ENCODE measurements at places on chromosomes 16 and 17.
A peak's percentile ranks its signal among the peaks of the same experiment; 100 is the strongest.

DNA sequence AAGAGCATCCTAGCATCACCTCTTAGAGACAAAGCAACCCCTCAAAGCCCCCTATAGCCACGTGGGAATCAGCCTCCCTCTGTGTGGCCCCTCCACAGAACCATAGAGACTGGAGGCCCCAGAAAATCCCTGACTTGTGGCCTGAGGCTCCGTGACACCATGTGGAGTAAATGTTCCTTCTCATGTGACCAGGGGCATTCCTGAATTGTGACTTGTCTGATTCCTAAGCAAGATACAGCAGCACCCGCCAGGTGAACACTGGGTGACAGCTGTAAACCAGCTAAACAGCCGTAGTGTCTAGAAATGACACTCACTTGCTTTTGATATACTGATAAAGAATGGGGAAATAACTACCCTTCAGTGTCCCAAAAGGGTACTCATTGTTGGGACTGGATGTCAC lies 79.0 kb downstream of the DYNLRB2 start:
- DNase-seq = no peak

DNA sequence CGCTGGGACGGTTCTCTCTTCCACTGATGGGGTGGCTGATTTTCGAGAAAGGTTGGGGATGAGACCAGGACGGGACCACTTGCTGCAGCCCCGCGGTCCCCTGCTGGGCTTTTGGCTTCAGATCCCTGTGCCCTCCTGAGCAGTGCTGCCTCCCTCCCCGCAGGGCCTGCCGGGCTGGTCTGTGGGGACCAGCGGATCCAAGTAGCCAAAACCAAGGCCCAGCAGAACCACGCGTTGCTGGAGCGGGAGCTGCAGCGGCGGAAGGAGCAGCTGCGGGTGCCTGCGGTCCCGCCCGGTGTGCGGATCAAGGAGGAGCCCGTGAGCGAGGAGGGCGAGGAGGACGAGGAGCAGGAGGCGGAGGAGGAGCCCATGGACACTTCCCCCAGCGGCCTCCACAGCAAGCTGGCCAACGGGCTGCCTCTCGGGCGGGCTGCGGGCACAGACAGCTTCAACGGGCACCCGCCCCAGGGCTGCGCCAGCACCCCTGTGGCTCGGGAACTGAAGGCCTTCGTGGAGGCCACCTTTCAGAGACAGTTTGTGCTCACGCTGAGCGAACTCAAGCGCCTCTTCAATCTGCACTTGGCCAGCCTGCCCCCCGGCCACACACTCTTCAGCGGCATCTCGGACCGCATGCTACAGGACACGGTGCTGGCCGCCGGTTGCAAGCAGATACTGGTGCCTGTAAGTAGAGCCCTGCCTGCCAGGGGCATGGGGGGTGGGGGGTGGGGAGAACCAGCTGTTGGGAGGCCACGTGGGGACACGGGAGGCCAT lies 28.6 kb downstream of the POLR3E start:
- no peak for DNase-seq

DNA sequence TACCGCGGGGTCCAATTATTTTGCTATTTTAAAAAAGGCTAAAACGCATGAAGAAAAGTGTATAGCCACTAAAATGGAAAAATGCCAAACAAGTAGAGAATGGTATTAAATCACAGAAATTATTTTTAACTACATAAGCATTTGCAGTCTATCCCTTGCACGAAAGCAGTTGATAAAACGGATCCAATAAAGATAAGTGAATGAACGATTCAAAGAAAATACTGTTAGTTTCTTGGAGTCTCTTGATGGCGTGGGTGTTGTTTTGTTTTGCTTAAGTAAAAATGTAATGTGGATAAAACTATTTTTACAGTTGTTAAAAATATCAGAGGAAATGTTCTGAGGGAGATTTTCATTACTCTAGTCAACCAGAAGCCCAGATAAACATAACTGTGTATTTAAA lies 9.3 kb downstream of the HS3ST3A1 start:
- DNase-seq = no peak

DNA sequence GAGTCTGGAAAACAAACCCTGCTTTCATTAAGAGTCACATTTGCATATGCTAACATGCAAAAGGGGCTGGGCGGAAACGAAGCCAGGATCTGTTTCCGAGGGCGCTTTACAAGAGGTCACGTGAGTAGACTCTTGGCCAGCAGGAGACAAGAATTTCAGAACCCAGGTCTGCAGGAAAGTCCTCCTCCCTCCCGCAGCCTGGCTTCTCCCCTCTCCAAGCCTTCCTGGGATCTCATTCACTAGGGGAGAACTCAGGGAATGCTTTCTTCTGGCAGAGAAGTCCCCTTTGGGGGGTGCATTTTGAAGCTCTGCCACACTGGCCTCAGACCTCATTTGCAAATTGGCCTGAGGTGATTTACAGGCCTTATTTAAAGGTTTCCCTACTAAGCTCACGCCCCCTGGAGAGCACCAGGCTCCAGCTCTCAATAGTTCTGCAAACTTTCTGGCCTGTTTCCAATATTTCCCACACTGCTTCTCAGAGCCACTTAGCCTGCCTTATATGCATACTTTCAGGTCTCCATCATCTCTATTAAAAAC lies 57.2 kb upstream of the CACNG5 start:
- no peak for DNase-seq

DNA sequence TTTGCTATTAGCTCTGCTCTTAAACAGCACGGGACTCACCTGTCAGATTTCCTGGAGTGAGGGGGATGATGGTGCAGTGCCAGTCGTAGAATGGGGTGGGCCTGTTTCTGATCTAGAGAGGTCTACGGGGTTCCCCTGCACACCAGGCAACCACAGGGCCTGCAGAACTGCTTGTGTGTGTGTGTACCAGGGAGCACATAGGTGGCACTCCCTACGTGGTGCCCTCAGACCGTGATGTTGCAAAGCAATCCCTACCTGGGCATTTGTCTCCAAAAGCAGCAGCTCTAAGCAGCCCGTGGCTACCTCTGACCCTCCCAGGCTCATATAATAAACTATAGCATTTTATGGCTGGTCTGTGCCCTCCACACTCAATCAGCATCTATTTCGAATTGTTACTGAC lies 38.5 kb downstream of the MPRIP start:
- DNase-seq = no peak

GRCh38 chr17:8872036-8872704 lies 4.7 kb upstream of the PIK3R6 start:
- no peak for DNase-seq

DNA sequence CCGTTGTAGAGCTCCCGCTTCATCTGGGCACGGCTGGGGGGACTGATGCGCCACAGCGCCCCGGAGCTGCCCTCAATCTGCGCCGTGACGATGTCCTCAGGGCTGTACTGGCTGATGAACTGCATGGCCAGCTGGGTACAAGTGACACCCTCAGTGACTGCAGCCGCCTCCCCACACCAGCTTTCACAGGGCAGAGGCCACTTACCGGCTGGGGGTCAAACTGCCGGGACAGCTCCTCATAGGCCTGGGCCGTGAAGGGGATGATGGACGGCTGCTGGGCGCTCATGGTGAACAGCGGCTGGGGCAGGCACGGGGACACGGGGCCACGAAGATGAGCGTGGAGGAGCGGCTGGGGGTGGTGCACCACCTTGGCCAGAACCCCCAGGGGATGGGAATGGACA lies 10.3 kb downstream of the CTU2 start:
- no peak for DNase-seq

DNA sequence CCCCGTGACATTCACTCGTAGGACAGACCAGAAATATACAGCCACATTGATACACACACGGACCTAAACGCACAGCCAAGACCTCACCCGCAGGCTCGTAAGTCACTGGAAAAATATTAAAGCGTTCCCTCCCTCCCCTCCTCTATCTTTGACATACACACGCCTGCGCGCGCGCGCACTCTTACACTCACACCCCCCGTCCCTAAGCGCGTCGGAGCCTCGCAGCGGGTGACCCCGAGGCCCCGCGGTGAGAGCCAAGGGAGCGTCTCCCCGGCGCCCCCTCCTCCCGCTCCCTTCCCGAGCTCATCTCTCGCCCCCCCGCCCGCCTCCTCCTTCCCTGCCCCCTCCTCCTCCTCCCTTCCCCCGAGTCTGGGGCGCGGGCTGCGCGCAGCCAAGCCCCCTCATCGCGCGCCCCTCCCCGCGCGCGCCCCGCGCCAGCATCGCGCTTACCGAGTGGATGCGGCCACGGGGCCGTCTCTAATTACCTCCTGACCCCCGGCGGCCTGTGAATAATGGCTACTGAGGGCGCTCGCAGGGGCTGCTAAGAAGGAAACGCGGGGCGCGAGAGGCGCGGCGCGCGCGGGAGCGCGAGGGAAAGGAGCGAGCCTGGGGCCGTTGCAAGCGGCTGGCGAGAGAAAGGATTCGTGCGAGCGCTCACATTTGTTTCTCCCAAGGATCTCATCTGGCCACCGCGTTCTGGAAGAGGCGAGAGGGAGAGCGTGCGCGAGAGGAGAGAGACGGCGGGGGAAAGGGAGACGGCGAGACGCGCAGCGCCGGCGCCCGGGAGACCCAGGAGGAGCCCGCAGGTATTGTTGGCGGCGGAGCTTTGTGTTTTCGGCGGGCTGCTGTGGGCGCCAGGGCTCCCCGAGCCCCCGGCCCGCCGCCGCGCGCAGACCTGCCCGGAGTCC lies 42.4 kb downstream of the RAI1 start:
- DNase-seq = peak; percentile 66

GRCh38 chr16:57572978-57573728 lies 30.7 kb downstream of the ADGRG5 start:
- no peak for DNase-seq

DNA sequence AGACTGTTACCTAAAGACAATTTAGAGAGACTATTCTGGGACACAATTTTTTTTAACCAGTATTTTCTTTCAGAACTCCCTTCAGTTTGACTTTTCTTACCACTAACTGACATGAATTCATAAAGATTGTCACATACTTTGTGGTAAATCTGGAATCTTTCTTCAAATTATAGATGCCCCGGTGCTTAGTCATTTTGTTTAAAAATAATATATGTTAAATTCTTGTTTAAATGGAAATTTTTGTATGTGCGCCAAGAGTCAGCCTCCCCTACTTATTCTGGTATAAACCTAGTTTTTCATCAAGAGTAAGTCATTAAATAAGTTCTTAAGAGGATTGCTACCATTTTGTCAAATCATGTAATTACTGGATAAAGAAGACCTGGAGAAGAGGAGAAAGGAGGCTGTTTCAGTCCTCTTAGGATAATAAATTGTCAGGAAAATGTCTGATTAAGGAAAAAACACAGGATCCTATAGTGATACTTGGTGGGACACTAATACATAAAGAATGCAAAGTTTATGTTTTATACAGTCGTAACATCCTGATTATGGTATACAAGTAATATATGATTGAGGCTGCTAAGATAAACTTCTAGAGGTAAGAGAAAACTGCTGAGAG lies 424.4 kb downstream of the PMP22 start:
- no peak for DNase-seq

DNA sequence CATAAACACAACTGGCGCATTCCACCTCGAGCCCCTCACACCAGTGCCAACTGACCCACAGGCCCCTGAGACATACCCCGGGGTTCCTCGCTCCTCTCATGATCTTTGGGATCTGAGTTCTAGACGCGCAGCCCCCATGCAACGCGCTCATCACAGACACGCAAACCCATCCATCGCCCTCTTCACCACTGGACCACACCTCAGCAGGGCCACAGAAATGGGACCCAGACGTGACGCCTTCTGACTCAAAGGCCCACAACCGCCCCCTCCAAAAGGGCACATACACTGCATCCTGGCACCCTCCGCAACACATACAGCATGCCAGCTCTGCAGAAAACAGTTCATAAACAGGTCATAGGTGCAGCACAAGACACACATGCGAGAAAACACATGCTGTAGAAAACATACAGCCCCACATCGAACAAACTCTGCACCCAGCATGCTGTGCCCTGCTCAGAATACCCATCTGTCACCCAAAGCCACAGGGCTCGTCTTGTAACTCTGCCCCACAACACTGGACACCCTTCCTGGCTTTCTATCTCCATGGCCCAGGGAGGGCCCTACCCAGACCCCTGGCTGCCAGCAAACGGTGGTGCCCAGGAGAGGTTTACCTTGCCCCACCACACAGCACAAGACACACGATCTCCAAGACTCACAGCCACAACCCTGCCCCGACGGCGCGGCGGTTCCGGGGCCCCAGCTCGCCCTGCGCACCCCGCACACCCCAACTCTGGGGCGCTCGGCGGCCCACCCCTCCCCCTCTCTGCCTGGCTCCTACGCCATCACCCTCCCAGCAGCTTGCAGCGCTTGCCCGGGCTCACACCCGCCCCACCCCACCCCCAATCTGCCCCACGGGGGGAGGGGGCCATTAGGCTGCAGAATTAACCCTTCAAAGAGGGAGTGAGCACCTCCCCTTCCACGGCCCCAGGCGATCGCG lies 887 bp downstream of the ZBTB4 start:
- peak; percentile 71 for DNase-seq

DNA sequence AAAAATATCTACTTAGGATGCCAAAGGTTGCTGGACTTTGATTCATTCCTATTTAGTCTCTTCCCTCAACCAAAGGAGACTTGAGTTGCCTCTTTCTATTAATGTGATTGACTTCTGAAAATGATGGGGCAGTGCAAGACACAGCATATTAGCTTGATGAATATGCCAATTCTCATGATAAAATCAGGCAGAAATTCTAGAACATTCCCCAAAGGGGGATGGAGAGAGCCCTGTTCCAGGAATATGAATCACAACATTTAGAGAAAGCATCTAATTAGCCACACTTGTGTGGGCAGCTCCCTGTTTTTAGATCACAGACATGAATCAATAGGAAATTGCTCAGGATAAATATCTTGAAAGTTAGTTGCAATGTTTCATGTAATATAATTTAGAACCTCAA lies 584.0 kb upstream of the CDH8 start:
- no peak for DNase-seq

DNA sequence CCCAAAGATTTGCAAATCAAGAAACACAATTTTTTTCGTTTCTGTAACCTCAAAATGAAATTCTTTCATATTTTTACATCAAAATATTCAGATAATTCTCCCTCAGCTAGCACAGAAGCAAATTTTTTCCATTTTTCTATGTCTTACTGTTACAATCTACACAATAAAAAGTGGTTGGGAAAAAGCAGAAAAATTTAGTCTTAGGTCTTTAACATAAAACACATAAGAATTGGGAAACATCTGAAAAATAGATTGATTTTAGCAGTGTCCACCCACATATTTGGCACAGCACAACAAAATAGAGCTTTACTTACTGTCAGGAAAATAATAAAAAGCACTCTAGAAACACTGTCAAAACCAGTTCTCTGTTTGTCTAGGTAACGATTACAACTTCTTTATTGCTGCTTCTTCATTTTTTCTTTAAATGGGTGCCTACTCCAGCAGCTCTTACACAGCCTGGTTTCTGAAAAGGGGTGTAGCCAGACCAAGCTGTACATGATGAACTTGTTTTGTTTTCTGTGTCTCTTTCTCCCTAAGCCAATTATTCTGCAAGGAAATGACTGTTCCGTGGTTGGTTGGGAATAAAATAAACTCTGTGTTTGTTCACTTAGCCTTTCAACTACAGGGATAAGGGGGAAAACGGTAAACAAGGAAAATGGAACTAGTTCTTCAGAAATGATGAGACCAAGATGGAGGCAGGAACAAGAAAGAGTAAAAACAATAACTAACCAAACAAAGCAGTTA lies at the start of gene ABCA6:
TSS of gene ABCA6 (minus strand) at position 465 of the 744 bp plus-strand sequence. CDS start 1,192 bp downstream, outside the sequence.
- no peak for DNase-seq

Measured in D341Med (cell line).